ENCODE measurements at places on chromosomes 12 and 14. TPM values are rescaled to one million over a fixed set of nuclear protein-coding genes. Genes with fewer than 3 reads are reported as not detected.

CACNA2D4 gene
- 1.4 TPM for total RNA-seq

DNA sequence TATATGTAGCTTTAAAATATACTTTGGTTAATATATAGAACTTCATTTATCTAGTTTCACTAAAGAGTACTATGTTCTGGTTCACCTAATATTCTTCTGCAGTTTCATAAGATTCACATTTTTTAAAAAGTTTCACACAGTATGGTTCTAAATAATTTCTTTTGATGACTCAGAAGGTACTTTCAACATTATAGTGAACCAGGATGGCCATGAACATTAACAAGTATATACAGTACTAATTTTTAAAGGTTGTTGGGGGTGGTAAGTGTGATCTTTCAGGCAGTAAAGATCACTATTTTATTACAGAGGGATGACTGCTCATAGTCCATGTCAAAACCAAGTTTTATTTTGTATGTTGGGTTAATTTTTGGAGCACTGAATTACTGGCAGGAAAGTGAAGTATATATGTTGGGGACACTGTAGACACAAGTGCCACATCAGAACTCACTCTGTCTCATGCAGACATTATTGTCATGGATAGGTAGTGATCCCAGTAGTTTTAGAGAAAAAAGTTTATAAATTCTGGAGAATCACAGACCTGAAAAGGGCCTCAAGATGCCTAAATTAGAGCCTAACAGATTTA, 60.0 kb downstream of the DCAF5 start:
- DNase-seq, result no peak

CFAP251 gene
- total RNA-seq, result 0.74 TPM

TROAP gene
- 37.3 TPM for total RNA-seq

GRCh38 chr14:100410056-100410565, 87.0 kb downstream of the SLC25A47 start:
- no peak for DNase-seq

GRCh38 chr14:65071544-65071943, 30.8 kb downstream of the MAX start:
- DNase-seq, result no peak

DNA sequence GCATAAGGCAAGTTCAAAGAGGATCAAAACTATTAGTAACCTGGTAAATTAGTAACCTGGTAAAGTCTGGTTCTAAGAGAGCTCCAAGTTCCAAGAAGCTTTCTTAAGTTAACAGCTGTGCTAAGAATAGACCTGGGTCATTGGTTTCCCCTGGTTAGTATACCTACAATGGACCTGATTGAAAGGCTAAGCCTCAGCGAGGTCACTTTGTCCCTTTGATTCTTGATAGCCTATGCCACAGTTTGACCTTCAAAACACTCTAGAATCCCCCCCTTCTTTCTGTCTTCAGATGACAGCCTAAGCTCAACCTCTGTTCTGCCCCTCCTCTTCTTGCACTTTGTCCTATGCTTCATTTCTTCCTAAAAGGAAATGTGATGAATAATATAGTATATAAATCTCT, 53.0 kb downstream of the LLPH start:
- no peak for DNase-seq

- DNase-seq, result no peak
These were observed 129.9 kb downstream of the CRACR2A start for GRCh38 chr12:3622822-3623690.

DNA sequence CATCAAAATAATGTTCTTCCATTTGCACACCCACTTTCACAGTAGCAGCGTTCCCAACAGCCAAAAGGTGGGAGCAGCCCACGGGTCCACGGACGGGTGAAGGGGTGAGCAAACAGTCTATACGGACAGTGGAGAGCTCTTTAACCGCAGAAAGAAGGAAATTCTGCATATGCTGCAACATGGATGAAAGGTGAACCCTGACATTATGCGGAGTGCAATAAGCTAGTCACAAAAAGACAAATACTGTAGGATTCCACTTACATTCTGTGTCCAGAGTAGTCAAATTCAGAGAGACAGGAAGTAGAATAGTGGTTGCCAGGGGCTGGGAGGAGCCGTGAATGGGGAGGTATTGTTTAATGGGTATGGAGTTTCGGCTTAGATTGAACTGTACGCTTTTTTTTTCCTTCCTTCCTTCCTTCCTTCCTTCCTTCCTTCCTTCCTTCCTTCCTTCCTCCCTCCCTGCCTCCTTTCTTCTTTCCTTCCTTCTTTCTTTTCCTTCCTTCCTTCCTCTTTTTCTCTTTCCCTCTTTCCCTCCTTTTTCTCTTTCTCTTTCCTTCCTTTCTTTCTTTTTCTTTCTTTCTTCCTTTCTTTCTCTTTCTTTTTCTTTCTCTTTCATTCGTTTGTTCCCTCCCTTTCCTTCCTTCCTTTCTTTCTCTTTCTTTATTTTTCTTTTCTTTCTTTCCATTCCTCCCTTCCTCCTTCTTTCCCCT, 15.8 kb upstream of the ANKRD9 start:
- peak; percentile 70 for DNase-seq

CFAP54 gene
- not detected for total RNA-seq

DNA sequence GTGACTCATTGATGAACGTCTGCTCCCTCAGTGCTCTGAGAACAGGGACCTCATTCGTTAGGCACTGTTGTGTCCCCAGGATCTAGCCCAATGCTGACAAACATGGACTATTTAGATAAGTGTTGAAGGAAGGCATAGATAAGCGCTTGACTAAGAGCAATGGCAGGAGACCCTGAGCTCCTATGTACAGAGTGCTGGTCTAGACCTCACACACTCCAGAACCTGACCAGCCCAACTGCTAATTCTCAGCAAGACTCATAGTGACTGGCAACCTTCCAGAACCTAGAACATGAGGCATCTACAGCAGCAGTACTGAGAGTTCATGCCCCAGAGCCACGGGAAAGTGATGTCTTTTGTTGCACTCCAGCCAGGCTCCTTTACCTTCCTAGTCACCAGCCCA, 69.2 kb downstream of the CRACR2A start:
- no peak for DNase-seq

DNA sequence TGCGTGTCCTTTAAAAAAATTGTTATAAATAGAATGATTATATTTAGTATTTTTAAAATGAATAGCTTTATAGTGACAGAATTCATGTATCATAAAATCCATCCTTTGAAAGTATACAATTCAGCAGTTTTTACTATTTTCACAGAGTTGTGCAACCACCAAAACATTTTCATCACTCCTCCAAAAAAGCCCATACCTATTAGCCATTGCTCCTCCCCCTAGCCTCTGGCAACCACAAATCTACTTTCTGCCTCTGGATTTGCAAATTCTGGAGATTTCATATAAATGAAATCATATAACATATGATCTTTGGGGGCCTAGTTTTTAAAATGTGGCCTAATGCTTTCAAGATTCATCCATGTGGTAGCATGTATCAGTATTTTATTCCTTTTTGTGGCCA, 117.9 kb upstream of the MED13L start:
- no peak for DNase-seq

CCDC60 gene
- total RNA-seq, result not detected

LGMN gene
- 41.9 TPM for total RNA-seq

GRCh38 chr14:61280526-61281185, 482 bp downstream of the TMEM30B start:
- no peak for DNase-seq

GRCh38 chr12:76206677-76207072, 122.2 kb upstream of the NAP1L1 start:
- no peak for DNase-seq

RFLNA gene
- total RNA-seq, result 7.7 TPM

CAPZA3 gene
- total RNA-seq, result not detected

- DNase-seq, result peak; percentile 52
These were observed 458 bp downstream of the SSPN start for GRCh38 chr12:26195641-26196420.

DNA sequence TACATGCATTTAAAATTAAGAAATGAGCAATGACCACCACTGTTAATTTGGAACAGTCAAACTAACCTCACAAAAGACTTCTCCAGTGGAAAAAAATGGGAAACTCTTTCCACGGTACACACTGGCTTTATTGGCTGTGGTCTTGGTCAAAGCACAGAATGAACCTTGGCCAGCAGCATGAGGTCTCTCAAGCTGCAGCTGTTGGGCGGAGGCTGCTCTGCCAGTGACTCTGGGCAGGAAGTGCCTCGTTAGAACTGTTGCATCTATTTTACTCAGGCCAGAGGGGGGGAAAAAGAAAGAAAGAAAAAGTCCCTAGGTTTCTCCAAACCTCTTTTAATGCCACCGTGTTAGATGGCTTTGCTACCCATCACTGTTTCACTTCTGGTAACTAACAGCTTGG, 279.8 kb upstream of the DIO2 start:
- peak; percentile 33 for DNase-seq

DNA sequence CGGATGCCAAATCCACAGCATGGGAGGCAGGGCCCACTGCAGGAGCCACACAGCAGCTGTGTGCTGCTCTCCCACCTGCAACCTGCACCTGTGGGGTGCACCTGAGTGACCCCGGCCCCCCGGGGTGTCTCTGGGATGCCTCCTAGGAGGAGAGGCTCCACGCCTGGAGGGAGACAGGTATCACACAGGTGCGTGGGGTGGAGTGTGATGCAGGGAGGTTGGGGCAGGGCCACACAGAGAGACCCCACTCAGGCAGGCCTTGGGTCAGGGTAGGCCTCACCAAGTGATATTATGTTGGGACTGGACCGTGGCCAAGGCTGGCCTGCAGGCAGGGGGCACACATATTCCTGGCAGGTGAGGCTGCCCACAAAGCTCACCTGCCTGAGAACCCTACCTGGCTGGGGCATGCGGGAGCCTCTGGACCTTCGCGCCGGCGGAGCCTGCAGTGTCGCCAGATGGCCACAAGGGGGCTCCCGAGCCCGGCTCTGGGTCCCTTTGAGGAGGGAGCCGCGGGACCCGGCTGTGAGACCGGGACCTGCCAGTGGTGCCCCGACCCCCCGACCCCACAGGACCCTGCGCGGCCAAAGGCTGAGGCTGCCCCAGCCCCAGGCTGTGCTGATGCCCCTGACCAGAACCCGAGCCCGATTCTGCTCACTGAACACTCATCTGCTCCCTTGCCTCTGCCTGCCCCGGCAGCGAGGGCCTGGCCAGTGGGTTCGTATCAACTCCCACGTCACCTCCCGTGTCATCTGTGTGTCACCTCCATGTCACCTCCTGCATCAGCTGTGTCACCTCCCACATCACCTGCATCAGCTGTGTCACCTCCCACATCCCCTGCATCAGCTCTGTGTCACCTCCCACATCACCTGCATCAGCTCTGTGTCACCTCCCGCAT, 11.4 kb downstream of the TMEM121 start:
- DNase-seq, result peak; percentile 19

GRCh38 chr12:112219195-112219594, 93.8 kb downstream of the TRAFD1 start:
- DNase-seq, result no peak

DNA sequence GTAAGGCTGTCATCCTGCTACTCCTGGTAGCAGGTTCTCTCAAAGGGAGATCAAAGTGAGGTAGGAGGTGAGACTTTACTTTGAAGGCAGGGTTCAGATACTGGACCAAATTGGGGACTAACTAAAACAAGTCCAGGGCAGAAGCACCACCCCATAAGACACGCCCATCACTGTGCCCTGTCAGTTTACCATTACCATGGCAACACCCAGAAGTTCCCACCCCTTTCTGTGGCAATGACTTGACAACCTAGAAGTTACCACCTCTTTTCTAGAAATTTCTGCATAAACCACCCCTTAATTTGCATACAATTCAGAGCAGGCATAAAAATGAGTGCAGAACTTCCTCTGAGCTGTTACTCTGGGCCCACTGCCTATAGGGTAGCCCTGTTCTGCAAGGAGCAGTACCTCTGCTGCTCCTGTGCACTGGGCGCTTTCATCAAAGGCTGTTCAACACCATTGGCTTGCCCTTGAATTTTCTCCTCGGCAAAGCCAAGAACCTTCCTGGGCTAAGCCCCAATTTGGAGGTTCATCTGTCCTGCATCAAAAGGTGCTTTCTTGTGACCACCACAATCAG, 64.8 kb upstream of the MAX start:
- DNase-seq, result no peak

DNA sequence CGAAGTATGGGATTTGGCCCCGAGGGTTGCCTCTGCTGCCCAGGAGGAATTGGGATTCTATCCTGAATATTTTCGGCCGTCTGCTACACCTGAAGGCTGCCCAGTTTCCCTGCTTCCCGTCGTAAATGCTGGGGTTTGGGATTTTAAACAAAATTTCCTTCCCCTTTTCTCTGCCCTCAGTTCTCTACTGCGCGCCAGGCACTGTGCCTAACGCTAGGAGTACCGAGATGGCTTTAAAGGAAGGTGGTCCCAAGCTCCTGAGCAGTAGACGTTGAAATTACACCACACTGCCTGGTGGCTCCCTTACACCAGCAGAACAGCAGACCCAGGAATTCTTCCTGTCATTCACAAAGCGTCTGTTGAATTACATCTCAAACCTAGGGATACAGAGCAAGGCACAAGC, 566 bp upstream of the PRDM4 start:
- no peak for DNase-seq

GRCh38 chr12:80187660-80188090, 88.3 kb downstream of the OTOGL start:
- peak; percentile 10 for DNase-seq
